CD4-positive, alpha-beta T cell (primary cell): ENCODE measurements at places on chromosomes 1 and 21.

GRCh38 chr1:109564194-109564878 is 15.9 kb downstream of the GNAI3 start:
- no peak for DNase-seq
- H3K4me1 ChIP-seq: peaks cover 25% of the 10 kb centered on the region
- no peaks in the 10 kb centered on the region for H3K27me3 ChIP-seq
- peaks cover 2% of the 10 kb centered on the region for H3K36me3 ChIP-seq

DNA sequence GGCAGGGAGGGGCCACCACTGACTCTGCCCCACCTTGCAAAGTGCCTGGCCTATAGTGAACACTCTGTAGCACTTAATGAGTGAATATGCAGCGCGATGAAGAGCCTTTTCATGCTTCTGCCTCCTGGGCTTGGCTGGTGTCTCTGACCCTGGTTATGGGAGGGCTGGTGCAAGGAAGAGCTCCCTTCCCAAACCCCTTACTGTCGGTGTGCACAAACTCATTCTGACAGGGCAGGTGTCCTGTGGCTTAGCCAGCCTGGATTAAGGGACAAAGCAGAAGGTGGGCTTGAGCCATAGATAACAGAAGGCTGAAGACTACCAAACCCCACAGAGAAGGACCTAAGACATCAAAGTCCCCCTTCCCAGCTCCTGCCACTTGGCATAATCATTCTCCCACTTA is 2.0 kb upstream of the NCMAP start:
- no peak overlapping the region for H3K4me3 ChIP-seq
- peaks cover 7% of the 10 kb centered on the region for H3K27me3 ChIP-seq
- DNase-seq: no peak
- no peak overlapping the region for H3K27ac ChIP-seq

- peak; percentile 53 for DNase-seq
- peaks cover 20% of the 10 kb centered on the region for H3K4me1 ChIP-seq
- H3K36me3 ChIP-seq: peaks cover 18% of the 10 kb centered on the region
- H3K4me3 ChIP-seq: peak within 1 kb of the TSS; percentile 25
- no peak within 1 kb of the TSS for H3K27ac ChIP-seq
These were observed at the start of gene TMEM240 for GRCh38 chr1:1540090-1540817. Gene TMEM240, minus strand, starts transcription at chr1:1540624. Its CDS starts 278 bp downstream, at chr1:1540346.

- no peaks in the 10 kb centered on the region for H3K36me3 ChIP-seq
- H3K27ac ChIP-seq: no peak overlapping the region
- no peak overlapping the region for H3K4me3 ChIP-seq
- DNase-seq: no peak
- no peaks in the 10 kb centered on the region for H3K27me3 ChIP-seq
These were observed 66.6 kb downstream of the SPATA6 start for GRCh38 chr1:48405400-48405799.

DNA sequence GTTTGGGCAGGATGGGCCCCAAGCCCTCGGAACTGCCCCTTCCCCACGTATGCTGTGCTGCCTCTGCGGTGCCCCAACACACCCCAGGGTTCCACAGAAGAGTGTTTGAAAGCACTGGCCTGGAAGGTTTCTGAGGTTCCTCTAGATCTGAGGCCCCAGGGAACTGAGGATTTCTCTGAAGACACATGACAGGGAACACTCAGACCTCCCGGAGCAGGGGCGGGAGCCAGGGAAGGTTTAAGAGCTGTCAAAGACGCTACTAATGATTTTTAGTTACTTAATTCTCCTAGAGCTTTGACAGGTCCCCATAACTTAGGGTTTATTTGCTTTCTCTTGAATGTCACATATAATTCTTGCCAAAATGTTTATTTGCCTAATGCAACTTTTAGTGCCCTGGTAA is 212.3 kb upstream of the GRIK3 start:
- H3K36me3 ChIP-seq: no peaks in the 10 kb centered on the region
- DNase-seq: no peak
- H3K27me3 ChIP-seq: peaks cover 4% of the 10 kb centered on the region
- no peak overlapping the region for H3K4me3 ChIP-seq
- H3K4me1 ChIP-seq: no peaks in the 10 kb centered on the region
- H3K27ac ChIP-seq: no peak overlapping the region

GRCh38 chr1:206417774-206418614 is 52.3 kb upstream of the IKBKE start:
- H3K4me3 ChIP-seq: no peak overlapping the region
- peaks cover 23% of the 10 kb centered on the region for H3K36me3 ChIP-seq
- no peaks in the 10 kb centered on the region for H3K27me3 ChIP-seq
- no peak for DNase-seq

DNA sequence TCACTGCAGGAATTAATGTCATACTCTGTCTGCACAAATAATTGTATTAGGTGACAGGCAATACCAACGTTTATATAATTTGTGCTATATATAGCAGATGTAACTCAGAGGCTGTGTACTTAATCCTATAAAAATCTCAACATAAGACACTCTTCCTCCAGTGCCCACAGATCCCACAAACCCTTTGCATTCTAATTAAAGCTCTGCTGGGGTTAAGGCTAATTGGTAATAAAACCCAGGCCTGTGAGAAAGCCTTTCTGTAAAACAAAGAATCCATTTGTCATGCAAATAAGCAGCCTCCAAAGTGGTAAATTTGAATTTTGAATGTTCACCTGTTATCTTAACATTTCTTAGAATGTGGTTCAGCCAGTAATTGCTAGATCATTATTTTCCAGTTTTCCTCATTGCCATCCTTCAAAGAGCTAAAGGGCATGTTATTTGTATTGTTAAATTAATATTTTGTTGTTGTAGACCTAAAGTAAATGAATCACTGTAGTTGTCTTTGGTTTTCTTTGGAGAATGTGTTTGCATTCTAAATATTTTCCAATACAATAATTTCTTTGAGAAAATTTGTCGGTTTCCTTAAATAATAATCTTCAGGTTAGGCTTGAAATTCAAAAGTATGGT is 46.3 kb upstream of the PRDX6 start:
- DNase-seq: no peak
- H3K27me3 ChIP-seq: no peaks in the 10 kb centered on the region
- H3K36me3 ChIP-seq: no peaks in the 10 kb centered on the region
- no peak overlapping the region for H3K27ac ChIP-seq
- H3K4me1 ChIP-seq: peaks cover 13% of the 10 kb centered on the region

DNA sequence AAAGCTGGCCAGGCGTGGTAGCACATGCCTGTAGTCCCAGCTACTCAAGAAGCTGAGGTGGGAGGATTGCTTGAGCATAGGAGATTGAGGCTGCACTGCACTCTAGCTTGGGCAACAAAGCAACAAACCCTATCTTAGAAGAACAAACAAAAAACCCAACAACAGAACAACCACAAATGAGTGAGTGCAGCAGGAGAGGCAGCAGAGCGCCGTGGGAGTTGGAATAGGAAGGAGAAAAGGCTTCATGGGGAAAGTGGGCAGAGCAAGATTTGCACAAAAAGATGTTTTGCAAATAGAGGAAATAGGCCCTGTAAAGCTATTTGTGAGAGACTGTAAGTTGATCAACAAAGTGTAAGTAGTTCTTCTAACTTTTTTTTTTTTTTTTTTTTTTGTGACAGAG is 19.6 kb downstream of the SMAP2 start:
- no peak overlapping the region for H3K4me3 ChIP-seq
- no peak for DNase-seq
- H3K36me3 ChIP-seq: peaks cover 13% of the 10 kb centered on the region
- H3K27ac ChIP-seq: peak overlapping the region; percentile 25

DNA sequence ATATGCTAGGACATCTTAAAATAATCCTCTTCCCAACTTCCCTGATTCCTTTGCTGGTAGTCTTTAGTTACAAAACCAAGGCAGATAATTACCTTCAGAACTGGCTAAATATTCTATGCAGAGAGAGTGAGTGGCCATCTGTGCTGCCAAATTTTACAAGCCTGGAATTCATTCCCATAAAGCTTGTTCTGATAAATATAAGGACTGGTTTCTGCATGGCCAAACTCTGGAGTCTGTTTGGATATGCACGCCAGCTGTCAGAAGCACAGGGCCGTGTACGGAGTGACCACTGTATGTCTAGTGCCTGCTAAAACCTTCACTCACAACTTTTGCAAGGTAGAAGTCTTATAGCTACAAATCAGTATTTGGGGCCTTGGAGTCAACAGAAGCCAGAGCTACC is 66.5 kb upstream of the RAVER2 start:
- DNase-seq: no peak
- H3K4me3 ChIP-seq: no peak overlapping the region
- H3K4me1 ChIP-seq: no peaks in the 10 kb centered on the region
- no peak overlapping the region for H3K27ac ChIP-seq

GRCh38 chr1:8641377-8641997 is 176.0 kb downstream of the RERE start:
- no peak overlapping the region for H3K4me3 ChIP-seq
- no peak overlapping the region for H3K27ac ChIP-seq
- no peaks in the 10 kb centered on the region for H3K4me1 ChIP-seq
- no peak for DNase-seq
- H3K36me3 ChIP-seq: no peaks in the 10 kb centered on the region
- H3K27me3 ChIP-seq: no peaks in the 10 kb centered on the region

DNA sequence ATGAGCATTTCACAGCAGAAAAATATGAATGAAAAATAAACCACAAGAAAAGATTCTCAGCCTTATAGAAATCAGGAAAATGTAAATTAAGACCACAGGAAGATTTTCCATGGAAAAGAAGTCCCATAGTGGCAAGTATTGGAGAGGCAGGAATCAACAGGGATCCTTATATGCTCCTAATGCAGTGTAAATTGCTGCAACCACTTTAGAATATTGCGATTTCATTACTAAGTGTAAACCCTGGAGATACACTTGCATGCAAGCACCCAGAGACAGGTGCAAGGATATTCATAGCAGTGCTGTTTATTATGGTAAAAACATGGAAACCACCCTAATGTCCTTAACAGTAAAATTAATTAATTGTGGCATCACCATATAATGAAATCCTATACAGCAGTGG is 10.6 kb upstream of the LRP8 start:
- H3K4me1 ChIP-seq: peaks cover 6% of the 10 kb centered on the region
- no peaks in the 10 kb centered on the region for H3K27me3 ChIP-seq
- no peak for DNase-seq
- no peaks in the 10 kb centered on the region for H3K36me3 ChIP-seq
- H3K4me3 ChIP-seq: no peak overlapping the region
- H3K27ac ChIP-seq: no peak overlapping the region

- peaks cover 26% of the 10 kb centered on the region for H3K4me1 ChIP-seq
- H3K4me3 ChIP-seq: no peak overlapping the region
- H3K36me3 ChIP-seq: no peaks in the 10 kb centered on the region
These were observed 54.2 kb downstream of the SLC19A1 start for GRCh38 chr21:45487891-45488600.

- no peaks in the 10 kb centered on the region for H3K36me3 ChIP-seq
- no peak overlapping the region for H3K27ac ChIP-seq
- no peaks in the 10 kb centered on the region for H3K4me1 ChIP-seq
These were observed 169.3 kb upstream of the NR5A2 start for GRCh38 chr1:199858171-199858570.

- H3K4me1 ChIP-seq: peaks cover 5% of the 10 kb centered on the region
- no peak for DNase-seq
- no peak overlapping the region for H3K27ac ChIP-seq
- H3K36me3 ChIP-seq: no peaks in the 10 kb centered on the region
- no peak overlapping the region for H3K4me3 ChIP-seq
- H3K27me3 ChIP-seq: no peaks in the 10 kb centered on the region
These were observed 54.2 kb downstream of the GLIS1 start for GRCh38 chr1:53684741-53685140.

DNA sequence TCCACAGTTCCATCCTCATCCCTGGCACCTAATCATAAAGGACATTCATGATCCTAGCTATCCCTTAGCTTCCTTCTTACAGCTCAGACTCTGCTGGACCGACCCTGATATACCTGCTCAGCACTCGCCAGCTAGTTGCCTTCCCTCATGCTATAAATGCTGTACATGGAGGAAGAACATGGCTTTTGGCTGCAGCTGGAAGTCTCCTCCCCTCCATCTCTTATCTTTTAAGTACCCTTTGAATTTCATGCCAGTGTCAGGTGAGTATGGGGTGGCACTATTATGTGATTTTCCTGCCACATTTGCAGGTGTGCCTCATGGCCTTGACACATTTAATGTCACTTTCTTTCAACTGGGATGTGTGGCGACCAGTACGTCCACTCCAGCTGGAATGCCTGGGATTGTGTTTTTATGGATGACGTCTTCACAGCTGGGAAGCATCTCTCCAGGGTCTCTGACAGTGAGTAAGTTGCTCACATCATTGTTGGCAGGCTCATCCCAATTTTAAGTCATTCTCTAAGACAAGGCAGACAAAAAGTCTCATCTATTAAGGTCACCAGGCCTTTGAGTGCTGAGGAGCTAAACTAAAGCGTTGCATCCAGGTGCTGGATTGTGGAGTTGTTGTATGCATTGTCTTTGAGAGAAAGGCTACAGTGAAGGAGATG is 43.4 kb downstream of the RUNX1 start:
- H3K27me3 ChIP-seq: no peaks in the 10 kb centered on the region
- H3K27ac ChIP-seq: no peak overlapping the region
- H3K4me3 ChIP-seq: no peak overlapping the region
- H3K4me1 ChIP-seq: peaks cover 55% of the 10 kb centered on the region

- H3K27ac ChIP-seq: no peak overlapping the region
- no peaks in the 10 kb centered on the region for H3K36me3 ChIP-seq
- peaks cover 4% of the 10 kb centered on the region for H3K27me3 ChIP-seq
- H3K4me1 ChIP-seq: no peaks in the 10 kb centered on the region
These were observed 374 bp downstream of the MAB21L3 start for GRCh38 chr1:116111524-116112021.

- H3K27ac ChIP-seq: peak overlapping the region; percentile 77
- no peaks in the 10 kb centered on the region for H3K27me3 ChIP-seq
- H3K4me1 ChIP-seq: peaks cover 12% of the 10 kb centered on the region
- no peak for DNase-seq
These were observed 1.3 kb downstream of the PTPRC start for GRCh38 chr1:198640174-198640573.

- no peak overlapping the region for H3K4me3 ChIP-seq
- no peaks in the 10 kb centered on the region for H3K36me3 ChIP-seq
- H3K27me3 ChIP-seq: no peaks in the 10 kb centered on the region
- no peak for DNase-seq
These were observed 14.2 kb upstream of the TTC22 start for GRCh38 chr1:54815086-54815876.

- no peak overlapping the region for H3K4me3 ChIP-seq
- no peak for DNase-seq
- H3K27ac ChIP-seq: no peak overlapping the region
- peaks cover 4% of the 10 kb centered on the region for H3K27me3 ChIP-seq
- H3K36me3 ChIP-seq: no peaks in the 10 kb centered on the region
These were observed 315.0 kb upstream of the POU3F1 start for GRCh38 chr1:38361566-38361965.

DNA sequence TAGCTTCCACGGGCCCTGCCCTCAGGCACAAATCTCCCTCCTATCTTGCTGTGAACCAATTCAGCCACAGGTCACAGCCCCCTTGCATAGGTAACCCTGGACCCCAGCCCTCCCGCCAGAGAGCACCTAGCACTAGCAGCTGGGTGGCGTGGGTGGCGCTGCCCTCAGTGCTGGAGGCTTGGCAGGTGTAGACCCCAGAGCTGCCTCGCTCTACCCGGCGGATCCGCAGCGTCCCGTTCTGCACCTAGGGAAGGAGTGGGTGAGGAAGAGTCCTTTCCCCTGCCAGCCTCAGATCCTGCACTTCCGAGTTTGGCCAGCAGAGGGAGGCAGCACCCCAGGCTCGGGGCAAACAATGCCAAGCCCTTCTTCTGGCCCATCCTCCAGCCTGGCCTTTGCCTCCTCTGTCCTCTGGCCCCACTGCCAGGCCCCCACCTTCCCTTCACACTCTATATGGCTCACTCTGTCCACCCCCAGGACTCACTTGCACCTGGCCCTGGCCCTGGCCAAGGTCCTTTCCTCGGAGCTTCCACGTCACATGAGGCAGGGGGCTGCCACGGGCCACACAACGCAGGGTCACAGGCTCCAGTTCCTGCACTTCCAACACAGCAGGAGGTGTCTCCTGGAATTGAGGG is 9.0 kb downstream of the IGSF9 start:
- no peak overlapping the region for H3K27ac ChIP-seq
- H3K4me3 ChIP-seq: no peak overlapping the region
- peak; percentile 81 for DNase-seq
- H3K27me3 ChIP-seq: no peaks in the 10 kb centered on the region
- H3K36me3 ChIP-seq: no peaks in the 10 kb centered on the region
